ENCODE measurements at places on chromosomes 1 and 21.
A peak's percentile ranks its signal among the peaks of the same experiment; 100 is the strongest.

DNA sequence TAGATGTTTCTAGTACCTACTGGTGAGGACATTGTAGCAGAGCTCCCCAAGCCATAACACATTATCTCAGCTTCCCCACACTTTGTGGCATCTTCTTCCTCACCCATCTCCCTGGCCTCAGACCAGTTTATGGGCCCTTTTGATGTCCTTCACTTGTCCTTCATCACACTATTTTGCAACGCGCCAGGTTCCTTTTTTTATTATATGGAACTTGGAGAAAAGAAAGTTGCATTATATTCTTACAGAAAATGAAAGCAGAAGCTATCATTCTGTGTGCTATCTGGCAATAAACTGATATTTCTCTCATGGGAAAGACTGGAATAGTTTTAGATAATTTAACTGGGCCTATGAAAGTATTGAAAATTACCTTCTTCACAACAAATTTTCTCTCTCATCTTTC lies 196.9 kb upstream of the ETV3 start:
- DNase-seq, result no peak

GRCh38 chr21:32886339-32886738 lies 114.8 kb upstream of the PAXBP1 start:
- no peak for DNase-seq

DNA sequence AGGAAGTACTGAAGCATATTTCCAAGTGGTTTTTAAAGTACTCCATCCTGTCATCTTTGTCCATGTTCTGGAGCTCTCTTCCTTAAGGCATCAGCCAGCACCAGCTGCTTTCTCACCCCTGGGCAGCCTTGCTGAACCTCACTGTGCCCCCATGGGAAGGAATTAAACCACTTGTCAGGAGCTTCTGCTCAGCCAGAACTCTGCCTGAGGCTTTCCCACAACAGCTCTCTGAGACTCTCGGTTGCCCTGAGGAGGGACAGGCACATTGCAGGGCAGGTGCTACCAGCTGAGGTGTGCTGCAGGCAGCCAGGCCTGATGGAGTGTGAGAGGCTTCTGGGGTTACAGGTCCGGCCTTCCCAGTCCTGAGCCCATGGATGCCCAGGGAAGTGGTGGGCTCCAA lies 30.9 kb downstream of the FAM163A start:
- DNase-seq, result no peak

GRCh38 chr1:203273206-203273868 lies 32.0 kb upstream of the BTG2 start:
- peak; percentile 86 for DNase-seq

- peak; percentile 38 for DNase-seq
These were observed 8.6 kb upstream of the PLA2G2C start for GRCh38 chr1:20194757-20195461.

GRCh38 chr21:31945546-31945945 lies 72.7 kb downstream of the HUNK start:
- DNase-seq, result no peak

- no peak for DNase-seq
These were observed 35.8 kb upstream of the CR2 start for GRCh38 chr1:207418351-207418750.

- peak; percentile 13 for DNase-seq
These were observed at the start of gene ADAMTSL4 for GRCh38 chr1:150548632-150549495. Gene ADAMTSL4 (plus strand): TSS chr1:150549408. CDS start chr1:150552289, 2,881 bp downstream.

DNA sequence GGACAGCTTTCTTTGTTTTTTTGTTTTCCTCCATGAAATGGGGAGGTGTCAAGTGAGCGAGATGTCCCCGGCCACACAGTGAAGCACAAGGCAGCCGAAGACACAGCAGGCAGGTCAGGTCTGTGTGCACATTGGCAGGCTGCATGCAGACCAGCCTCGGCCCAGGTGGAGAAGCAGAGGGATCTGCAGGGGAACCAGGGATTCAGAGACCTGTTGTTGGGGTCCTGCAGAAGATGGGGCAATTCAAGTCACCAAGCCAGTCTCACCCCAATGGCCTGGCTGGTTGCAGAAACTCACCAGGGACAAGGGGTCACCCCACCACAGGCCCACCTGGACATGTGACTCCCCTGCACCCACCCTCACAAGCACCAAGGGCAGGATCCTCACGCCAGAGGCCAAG lies 4.0 kb upstream of the ABCG1 start:
- DNase-seq, result no peak

DNA sequence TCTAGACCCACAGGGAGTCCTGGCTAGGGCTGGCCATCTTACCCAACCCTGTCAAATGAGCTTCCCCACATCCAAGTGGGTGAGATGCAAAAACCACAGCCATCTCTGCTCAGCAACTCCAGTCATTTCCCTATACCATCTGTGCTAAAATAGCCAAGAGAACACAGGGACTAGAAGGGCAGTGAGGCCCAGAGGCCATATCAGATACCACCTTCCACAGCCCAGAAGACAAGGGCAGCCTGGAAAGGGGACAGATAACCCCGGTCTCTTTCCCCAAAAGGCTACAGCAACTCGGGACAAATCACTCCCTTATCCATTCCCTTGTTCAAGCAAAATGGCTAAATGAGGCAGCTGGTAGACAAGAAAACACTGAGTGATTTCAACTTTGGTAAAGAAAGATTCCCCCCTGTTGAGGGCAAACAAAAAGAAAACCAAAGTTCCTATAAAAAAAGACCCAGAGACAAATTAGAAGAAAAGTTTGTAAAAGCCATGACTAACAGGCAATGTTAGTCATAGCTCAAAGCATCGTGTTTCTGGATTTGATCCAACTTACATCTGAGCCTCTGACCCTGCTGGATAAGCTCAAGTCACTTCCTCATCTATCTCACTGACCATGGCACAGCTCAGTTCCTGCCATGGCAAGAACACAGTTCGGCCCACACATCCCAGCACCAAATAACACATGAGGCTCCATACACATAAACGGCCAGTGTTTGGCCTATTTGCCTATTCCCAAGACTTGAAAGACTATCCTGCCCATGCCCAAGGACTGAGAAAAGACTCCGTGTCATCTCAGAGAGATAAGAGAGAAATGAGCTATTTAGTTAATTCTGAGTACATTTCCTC lies 3.1 kb downstream of the LAMB3 start:
- no peak for DNase-seq

DNA sequence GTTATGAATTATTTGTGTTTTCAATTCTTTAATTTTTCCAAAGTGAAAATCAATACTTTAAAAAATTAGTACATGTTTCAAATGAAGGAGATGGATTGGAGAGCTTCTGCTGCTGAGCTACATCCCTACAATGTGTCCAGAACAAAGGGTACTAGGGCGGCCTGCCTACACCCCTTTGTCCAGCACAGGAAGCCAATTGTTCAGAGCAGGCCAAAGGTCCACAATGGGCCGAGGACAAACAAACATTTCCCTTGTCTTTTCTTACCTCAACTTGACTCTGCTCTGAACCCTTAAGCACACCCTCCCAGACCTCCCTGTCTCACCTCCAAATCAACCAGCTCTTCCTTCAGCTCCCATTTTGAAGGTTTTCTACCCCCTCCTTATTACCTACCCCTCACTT lies 39.4 kb upstream of the CAMK1G start:
- no peak for DNase-seq

- DNase-seq, result peak; percentile 69
These were observed 1.3 kb downstream of the CNN3 start for GRCh38 chr1:94925561-94926125.

DNA sequence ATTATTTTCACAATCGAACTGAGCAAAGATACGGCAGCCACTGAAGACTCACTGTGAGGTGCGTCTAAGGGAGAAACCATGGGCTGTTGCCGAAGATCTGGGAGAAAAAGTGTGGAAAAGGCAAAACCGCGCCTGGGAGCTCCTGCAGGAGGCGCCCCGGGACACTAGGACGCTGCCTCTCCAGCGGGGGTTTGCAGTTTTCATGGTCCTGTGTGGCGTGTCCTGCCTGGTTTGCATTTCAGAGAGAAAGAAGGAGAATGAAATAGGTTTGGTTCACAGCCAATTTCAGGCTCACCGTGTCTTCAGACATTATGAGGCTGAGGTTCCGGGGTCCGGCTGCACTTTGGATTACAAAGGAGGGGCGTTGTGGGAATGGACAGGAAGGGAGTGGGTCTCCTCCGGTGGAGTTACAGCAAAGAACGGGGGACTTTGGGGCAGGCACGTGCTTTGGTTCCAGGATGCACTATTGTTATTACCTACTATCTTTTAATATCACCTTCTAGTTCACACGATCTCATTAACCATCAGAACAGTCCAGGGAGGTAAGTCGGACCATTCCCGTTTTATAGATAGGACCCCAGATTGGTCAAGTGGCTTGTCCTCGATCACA lies 179.8 kb downstream of the DYRK1A start:
- no peak for DNase-seq

All from NCI-H1105 (cell line).